ENCODE measurements at places on chromosomes 1 and 21.

GRCh38 chr1:154557939-154558719 is at the start of gene UBE2Q1:
Gene UBE2Q1, minus strand, starts transcription at chr1:154558662. Its CDS starts 109 bp downstream, at chr1:154558553.
- peak; percentile 7 for DNase-seq

DNA sequence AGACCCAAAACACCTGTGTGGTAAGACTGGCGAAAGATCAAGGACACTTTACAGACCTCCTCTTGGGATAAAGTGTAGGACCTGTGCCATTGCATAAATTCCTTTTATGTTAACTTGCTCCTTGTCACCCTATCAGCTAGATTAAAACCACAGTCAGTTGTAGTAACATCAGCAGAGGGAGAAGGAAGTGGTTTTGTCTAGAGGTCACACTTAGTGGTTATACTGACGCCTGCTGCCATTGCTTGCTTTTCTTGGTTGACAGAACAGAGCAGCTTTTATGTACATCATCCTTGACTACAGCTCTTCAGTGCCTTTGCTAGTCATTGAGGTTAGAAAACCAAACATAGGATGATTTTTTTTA is 101.4 kb downstream of the PBX1 start:
- DNase-seq: no peak

- no peak for DNase-seq
These were observed 374.0 kb downstream of the CAMTA1 start for GRCh38 chr1:7159116-7159781.

DNA sequence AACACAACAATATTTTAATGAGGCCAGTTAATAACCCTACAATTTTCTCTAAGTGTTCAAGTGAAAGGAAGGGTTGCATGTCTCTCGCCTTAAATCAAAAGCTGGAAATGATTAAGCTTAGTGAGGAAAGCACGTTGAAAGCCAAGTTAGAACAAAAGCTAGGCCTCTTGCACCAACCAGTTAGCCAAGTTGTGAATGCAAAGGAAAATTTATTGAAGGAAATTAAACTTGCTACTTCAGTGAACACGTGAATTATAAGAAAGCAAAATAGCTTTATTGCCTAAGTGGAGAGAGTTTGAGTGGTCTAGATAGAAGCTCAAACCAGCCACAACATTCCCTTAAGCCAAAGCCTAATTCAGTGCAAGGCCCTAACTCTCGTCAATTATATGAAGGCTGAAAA is 135.6 kb downstream of the DUSP10 start:
- no peak for DNase-seq

GRCh38 chr1:43951021-43951985 is 4.6 kb downstream of the IPO13 start:
- DNase-seq: no peak

- DNase-seq: no peak
These were observed 251.4 kb downstream of the ZNF648 start for GRCh38 chr1:181809991-181810545.

DNA sequence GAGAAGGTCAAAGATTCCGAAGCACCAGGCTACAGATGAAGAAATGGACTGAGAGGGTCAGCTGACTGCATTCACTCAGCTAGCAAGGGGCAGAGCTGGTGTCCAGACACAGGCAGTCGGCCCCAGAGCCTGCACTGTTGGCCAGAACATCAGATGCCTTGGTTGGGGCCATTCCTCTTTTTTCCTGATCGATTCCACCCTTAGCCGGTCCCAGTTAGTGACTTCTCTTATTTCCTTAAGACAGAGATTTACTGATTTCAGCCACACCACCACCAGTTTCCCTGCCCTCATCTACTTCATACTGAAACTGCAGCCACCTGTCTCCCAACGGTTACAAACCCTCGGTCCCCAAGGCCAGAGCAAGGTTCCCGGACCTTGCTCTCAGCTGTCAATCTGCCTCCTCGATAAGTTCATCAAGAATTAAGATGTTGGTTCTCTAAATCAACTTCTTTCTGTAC is 11.5 kb downstream of the CD58 start:
- DNase-seq: no peak

- DNase-seq: no peak
These were observed 50.2 kb downstream of the DENND1B start for GRCh38 chr1:197725044-197725443.

GRCh38 chr1:198254521-198254920 is 97.7 kb downstream of the NEK7 start:
- DNase-seq: no peak

GRCh38 chr1:172724765-172725613 is 66.1 kb downstream of the FASLG start:
- DNase-seq: no peak

- DNase-seq: no peak
These were observed 34.0 kb downstream of the MEGF6 start for GRCh38 chr1:3577300-3577699.

DNA sequence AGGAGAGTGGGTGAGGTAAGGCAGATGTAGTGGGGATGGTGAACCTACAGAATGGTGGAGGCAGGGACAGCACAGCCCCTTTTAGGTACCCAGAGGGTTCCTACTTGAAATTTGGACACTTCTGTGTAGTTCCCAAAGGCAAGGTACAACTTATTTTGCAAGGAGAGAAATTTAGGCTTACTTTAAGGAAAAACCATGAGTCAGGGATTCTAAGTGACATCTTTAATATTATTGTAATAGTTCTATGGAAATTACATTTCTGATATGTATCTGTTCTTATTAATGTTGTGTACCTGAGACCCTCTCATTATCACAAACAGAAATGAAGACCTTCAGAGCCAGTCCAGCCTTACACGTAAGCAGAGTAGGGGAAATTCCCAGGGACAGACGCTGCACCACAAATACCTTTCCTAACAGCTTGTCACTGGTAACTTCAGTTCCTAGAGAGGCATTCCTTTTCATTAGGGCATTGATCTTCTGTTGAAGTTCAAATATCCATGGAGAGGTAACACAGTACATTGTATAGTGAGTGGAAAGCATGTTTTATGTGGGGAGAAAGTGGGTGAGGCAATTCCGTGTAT is 7.9 kb downstream of the DYRK3 start:
- DNase-seq: no peak

DNA sequence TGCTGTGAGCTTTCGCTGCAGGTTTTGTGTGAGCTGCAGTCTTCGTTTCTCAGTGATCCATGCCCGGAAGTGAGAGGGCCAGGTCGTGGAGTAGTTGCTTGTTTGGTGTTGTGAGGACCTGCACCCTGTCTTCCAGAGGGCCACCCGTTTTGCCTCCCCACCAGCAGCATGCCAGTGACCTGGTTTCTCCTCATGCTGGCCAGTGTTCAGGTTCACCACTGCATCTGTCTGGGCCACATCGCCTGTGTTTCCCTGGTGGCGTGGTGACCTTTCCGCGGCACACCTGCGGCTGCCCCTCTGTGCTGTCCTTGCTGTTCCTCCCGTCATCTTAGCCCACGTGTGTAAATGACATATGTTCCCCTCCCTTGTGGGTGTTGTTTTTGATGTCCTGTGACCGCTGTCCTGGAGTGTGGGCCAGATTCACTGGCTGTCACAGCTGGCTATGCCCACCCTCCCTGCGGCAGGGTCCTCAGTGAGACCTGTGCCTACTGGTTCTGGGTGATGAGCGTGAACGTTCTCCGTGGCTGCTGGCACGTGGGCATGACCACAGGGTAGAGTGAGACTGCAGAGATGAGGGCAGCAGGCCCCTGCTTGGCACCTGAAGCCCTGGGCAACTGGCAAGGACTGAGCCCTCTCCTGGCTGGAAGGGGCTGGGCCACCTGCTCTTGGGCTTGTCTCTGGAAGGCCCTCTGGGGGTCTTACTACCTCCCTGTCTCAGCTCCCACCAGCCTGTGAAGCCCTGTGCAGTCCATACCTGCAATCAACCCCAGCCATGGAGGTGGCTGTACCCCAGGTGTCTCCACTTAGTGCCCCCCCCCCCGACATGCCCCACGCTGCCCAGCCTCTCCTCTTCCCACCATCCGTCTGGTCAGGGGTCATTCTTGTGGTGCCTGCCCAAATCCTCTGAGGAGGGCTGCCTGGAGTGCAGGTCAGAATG is 7.3 kb downstream of the IBA57 start:
- no peak for DNase-seq

- DNase-seq: no peak
These were observed 51.9 kb downstream of the DHX9 start for GRCh38 chr1:182890927-182891610.

DNA sequence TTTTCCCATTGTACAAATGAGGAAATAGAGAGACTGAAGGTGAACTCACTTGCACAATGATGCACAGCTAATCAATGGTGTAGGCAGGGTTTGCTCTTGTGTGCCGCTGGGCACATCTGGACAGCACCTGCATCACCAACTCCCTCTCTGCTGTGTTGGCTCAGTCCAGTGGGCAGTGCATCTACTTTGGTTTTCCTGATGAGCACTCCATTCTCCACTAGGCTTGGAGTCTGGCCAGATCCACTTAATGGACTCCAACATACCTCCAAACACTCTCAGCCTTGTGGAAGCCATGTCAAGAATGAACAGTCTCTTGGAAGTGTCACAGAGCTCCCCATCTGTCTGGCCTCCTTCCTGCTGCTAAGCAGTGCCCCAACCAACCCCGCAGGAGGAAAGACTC is 152.2 kb downstream of the HIVEP3 start:
- DNase-seq: no peak

GRCh38 chr1:223776826-223777454 is 64.6 kb downstream of the CAPN2 start:
- DNase-seq: no peak

DNA sequence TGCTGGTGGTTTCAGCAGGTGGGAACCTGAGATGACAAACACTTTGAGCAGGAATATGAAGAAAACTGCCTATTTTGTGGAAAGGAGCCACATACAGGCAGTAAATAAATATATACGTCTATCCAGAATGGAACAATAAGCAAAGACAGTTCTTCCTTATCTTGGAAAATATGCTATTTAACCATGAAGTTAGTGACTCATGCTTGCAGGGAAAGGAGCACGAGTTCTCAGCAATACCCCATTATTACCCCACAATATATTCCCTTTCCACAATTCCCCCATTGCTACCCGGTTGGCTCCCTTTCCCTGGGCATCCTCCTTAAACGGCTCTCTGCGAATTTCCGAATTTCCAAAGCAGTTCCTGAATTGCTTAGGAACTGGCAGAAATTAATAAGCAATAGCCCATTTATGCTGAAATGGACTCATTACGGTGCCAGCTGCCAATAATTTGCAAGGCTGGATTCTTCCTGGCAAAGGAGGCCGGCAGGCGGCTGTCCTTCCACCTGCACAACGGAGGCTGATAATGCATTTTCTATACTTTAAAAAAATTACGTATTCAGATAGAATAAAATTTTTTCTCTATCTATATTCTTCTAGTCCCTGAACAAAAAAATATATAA is 65.4 kb downstream of the TIAM1 start:
- no peak for DNase-seq

DNA sequence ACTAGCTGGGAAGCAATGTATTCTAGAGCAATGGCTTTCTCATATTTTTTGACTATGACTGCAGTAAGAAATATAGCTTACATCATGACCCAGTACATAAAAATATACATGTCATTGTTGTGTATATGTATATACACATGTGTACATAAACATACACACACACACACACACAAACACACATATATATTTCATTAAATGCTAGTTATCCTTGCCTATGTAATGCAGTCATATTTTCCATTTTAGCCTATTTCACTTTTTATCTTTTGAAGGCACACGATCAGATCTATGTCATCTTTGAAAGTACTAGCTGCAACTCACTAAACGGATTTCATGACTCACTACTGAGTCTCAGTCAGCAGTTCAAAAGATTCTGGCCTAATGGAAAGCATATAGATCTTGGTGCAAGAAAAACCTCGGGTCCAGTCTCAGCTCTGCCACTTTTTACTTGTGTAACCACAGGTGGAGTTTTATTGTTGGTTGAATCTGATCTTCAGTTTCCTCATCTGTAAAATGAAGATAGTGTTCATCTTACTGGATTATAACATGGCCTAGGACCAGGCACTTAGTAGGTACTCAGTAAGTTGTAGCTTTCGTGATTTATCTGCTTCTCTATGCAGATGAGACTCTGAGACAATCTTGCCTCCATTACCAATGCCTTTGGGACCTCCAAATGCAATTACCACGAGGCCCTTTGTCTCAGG is 325.6 kb downstream of the RRAGC start:
- DNase-seq: no peak

DNA sequence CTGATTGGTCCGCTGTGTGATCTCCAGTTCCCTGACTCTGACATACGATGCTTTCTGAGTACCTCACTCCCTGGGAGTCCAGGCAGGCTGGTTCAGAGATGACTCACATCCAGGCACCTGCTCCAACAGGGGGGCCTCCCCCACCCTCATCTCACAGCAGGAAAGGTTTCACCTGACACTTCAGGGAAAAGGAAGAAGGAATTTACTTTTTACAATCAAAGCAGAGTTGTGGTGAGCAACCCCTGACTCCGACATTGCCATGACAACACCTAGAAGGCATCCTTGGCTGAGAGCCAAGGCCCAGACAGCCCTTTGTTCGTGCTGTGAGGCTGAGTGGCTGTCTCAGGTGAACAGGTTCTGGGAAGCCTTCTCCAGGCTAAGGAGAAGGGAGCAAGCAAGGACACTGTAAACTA is 164.6 kb upstream of the GJB5 start:
- DNase-seq: no peak

- no peak for DNase-seq
These were observed 618.2 kb downstream of the BRINP3 start for GRCh38 chr1:189859385-189859977.

DNA sequence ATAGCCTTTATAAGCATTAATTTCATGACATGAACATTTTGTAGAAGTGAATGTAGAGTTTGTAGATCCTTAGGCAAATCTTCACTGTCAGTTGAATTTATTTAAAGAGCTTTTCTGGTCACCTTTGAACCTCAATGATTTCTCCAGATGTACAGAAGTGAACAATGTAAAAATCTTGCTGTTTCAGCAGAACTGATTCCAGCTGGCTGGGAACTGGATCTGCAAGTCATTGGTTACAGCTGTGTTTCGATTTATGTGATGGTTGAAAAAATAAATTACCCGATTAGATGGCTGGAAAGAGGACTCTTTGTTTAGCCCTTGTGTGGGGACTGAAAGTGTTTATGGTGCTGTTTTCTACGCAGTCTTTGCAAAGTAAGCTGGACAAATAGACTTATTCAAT is 849.8 kb downstream of the USP25 start:
- no peak for DNase-seq

GRCh38 chr21:30349572-30349971 is 1.2 kb upstream of the KRTAP23-1 start:
- no peak for DNase-seq

- DNase-seq: no peak
These were observed 157.2 kb downstream of the S1PR1 start for GRCh38 chr1:101394041-101394440.

- no peak for DNase-seq
These were observed 156.5 kb downstream of the PCNX2 start for GRCh38 chr1:233138788-233139585.

- no peak for DNase-seq
These were observed 63.0 kb downstream of the DISP1 start for GRCh38 chr1:222877854-222878253.

Measured in stimulated activated CD8-positive, alpha-beta memory T cell treated with anti-CD3 and anti-CD28 coated beads, Interleukin-4, amount 100 ng/mL, for 4 hours (primary cell).